ENCODE measurements at places on chromosomes 2 and 18. TPM values are rescaled to one million over a fixed set of nuclear protein-coding genes. Genes with fewer than 3 reads are reported as not detected.

The LYG1 gene
- total RNA-seq, result 0.41 TPM

The CDK15 gene
- total RNA-seq, result 0.62 TPM

The GALM gene
- 19.7 TPM for total RNA-seq

GRCh38 chr2:135636982-135637381 is 104.7 kb upstream of the UBXN4 start:
- DNase-seq, result no peak

DNA sequence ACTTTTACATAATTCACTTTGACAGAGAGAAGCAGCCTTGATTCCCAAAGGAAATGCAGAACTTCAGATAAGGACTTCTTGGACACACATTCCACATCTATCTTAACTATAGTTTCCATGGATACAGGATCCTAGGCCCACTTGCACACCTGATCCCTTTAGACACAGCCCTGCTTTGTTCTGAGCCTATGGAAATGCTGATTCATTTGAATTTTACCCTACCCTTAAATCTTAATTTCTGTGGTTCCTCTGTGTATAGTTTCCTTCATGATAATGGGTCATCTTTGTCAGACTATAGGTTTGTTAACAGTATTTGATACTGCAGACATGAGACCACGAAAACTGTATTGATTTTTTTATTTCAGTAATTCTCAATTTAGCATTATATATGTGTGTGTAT is 77.4 kb downstream of the ACTR3 start:
- no peak for DNase-seq

GRCh38 chr2:149422991-149423338 is 92.6 kb downstream of the LYPD6 start:
- DNase-seq, result no peak

GRCh38 chr2:236250909-236251579 is 13.2 kb downstream of the ASB18 start:
- no peak for DNase-seq

- no peak for DNase-seq
Observed at GRCh38 chr18:33404244-33404873, 36.2 kb downstream of the CCDC178 start.

GRCh38 chr18:470661-471501 is 29.6 kb downstream of the COLEC12 start:
- no peak for DNase-seq
